Adipocyte (in vitro differentiated cells): ENCODE measurements at places on chromosomes 1 and 21.

DNA sequence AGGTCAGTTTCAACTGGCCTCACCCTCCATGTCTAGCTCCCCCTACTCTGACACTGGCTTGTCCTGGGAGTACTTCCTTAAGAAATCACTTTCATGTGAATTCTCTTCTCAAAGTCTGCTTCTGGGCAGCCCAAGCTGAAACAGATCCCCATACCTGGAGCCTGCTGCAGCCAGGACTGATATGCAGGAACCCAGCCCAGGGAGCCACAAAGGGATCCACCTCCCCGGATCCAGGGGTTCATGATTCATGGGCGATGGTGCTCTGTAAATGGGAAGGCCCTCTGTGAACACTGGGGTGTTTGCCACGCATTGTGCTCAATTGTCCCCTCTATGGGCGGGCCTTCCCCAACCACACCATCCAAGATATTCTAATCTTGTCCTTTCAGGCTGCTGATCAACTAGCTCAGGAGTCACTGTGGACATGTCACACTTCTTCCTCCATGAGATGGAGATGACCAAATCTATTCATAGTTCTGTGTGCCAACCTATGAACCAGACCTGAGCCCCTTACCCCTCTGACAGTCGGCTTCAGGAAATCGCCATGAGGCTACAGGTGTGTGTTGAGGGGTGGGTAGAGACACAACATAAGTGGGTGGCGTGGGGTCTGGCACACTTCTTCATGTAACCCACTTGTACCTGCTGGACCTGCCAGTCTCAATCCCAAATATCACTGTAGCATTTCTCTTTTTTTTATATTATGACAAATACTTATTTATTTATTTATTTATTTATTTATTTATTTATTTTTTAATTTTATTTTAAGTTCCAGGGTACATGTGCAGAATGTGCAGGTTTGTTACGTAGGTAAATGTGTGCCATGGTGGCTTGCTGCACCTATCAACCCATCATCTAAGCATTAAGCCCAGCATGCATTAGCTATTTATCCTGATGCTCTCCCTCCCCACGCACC, 41.8 kb downstream of the RUNX3 start:
- no peak for DNase-seq

DNA sequence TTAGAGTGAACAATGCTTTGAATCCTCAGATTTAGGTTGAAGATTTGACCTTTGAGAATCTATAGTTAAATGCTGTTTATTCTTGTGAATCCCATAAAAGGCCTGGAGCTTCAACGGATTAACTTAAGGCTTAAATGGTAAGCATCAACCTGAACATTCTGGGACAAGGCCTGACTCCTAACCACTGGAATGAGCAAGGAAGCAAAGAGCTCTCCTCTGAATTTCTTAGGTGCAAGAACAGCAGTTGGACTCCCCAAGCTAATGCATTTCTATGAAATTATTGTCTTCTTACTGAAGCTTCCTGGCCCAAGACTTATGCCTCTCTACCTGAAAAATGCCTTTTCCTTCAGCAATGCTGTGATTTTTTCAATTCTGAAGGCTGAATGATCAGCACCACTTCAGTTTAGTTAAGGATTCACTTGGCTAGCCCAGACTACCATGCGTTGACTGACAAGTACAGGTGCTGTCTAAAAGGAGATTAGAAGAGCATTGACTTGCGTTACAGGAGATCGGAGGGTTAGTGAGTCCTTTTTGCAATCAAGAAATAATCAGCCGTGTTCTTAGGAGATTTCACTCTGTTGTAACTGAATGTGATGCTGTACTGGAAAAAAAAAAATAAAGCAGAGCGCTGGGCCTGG, 178.5 kb downstream of the ZC3H11B start:
- DNase-seq, result no peak

- DNase-seq, result no peak
These were observed 17.6 kb downstream of the USP33 start for GRCh38 chr1:77742011-77742555.

DNA sequence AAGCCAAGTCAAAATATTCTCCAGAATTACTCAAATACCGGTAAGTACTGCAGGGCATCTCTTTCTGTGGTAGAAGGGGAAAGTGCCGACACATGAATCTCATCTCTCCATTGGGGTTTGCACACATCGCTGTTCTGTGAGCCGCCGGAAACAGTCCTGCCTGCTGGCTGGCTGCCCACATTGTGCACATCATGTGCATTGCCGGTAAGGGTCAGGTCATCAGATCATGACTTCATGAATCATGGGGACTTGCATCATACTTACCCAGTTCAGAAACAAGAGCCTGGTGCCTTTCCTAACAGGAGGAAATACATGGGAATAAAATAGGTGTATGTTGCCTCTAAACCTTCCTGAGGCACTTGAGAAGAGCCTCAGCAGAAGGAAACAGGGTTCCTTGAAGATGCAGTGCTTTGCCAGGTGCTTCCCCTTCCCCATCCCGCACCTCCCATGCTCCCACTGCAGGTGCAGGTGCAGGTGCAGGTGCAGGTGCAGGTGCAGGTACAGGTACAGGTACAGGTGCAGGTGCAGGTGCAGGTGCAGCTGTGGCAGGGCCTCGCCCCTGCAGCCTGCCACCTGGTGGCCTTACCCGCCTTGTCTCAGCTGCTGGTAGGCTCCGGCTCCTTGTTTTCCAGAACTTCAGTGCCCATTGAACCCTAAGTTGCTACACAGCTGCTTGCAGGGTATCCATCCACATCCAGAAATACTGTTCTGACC, 26.5 kb downstream of the GPR137B start:
- DNase-seq, result no peak

DNA sequence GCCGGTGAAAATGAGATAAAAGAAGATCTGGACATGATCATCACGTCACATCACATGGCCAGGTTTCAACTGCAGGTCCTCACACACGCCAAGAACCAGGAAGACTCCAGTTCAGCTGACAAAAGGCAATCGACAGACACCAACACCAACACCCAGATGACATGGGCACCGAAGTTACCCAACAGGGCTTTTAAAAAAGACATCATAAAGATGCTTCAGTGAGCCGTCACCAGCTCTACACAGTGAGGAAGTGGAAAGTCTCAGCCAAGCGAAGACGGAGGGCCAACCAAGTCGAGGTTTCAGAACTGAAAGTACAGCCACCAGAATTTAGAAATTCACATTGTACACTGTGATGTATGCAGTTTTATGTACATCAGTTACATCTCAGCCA, 154.3 kb upstream of the COL6A1 start:
- DNase-seq, result no peak
